ENCODE measurements at places on chromosomes 13 and 19.
A peak's percentile ranks its signal among the peaks of the same experiment; 100 is the strongest.

- ATAC-seq = no peak
Measured at GRCh38 chr13:111120913-111121312, 5.8 kb downstream of the ARHGEF7 start.

GRCh38 chr19:15365264-15365663 is 14.3 kb downstream of the AKAP8 start:
- no peak for ATAC-seq

DNA sequence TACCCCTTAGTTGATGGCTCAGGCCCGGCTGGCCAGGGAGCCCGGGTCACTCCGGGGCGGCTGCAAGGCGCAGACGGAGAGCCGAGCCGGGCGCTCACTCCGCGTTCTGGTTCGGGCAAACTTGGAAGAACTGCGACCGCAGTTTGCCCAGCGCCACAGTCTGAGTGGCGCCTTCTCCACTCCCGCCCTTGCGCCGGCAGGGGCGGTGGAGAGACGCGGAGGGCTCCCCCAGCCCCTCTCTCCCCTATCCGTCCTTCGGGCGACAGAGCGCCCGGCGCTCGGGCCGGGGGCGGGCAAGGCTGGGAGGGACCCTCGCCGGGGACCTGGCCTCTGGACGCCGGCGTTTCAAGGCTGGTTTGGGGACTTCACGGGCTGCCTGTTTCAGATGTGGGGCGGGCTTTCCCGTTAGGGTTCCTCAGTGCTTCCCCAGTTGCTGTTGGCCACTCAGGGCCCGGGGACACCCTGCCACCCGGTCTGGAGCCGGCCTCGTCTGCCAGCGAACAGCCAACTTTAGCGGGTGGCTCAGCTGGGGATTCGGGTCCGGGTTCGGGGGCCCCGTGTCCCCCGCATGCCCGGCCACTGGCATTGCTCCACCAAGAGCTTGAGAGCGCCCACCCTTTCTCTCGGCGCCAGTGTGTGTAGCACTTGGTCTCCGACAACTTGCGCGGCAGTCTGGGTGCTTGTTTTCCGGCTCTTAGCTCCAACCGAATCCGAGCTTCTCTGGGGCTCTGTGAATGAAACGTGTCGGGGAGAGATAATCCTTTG is 1.5 kb downstream of the GPC6 start:
- peak; percentile 87 for ATAC-seq

DNA sequence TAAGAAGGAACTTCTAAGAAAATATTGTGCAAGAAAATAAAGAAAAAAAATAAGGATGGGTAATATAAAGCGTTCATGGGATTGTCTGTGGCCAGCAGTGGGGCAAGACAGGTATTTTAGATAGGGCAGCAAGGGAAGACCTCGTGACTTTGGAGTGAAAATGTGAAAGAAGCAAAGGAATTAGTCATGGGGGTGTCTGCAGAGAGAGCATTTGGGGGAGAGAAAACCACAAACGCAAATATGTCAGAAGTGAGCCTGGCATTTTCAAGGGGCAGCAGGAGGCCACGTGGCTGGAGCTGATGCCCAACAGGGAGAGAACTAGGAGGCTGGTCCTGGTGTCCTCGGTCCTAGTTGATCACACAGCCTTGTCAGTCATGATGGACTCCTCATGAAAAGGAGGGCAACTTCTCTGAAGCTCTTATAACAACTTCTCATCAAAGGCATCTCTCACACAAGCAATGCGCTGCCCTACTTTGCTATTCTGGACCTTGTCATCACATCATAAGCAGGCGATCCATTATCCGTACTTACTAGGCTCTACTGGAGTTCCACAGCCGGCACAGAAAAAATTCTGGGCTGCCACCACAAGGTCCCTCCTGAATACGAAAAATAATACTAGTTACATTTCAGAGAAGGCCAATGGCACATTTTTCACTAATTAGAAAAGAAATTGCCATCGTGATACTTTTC is 31.0 kb downstream of the RUBCNL start:
- no peak for ATAC-seq

DNA sequence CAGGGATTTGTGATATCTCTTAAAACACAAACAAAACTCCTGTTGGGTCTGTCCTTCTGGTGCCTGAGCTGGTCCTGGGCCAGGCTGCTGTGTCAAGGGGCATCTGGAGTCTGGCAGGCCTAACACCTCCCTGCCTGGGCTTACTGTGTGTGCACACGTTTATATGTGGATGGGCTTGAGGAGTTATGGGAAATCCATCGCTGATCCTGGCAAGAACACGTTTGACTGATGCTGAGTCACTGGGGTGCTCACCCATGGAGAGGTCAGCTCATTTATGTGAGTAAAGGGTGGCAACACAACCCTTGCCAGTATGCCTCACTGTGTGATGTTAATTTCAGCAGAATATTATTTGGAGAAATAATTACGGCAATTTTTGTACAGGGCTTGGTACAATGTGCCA is 44.5 kb upstream of the PCDH8 start:
- no peak for ATAC-seq

DNA sequence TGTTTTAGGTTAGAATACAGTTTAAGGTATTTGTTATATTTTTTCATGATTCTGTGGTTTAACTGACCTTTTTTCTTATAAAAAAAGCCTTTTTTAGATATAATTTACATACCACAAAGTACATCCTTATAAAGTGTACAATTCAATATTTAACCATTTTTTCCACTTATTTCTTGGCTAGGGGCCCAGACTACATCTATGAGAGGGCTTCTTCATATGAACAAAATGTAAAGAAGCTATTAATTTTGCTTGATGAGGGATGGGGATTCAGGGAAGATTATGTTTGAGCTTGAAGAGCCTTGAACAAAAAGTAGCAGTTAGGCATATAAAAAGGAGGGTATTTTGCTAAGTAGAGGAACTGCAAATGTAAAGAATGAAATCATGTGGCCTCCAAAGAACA is 2.2 kb downstream of the CCDC122 start:
- ATAC-seq = no peak

DNA sequence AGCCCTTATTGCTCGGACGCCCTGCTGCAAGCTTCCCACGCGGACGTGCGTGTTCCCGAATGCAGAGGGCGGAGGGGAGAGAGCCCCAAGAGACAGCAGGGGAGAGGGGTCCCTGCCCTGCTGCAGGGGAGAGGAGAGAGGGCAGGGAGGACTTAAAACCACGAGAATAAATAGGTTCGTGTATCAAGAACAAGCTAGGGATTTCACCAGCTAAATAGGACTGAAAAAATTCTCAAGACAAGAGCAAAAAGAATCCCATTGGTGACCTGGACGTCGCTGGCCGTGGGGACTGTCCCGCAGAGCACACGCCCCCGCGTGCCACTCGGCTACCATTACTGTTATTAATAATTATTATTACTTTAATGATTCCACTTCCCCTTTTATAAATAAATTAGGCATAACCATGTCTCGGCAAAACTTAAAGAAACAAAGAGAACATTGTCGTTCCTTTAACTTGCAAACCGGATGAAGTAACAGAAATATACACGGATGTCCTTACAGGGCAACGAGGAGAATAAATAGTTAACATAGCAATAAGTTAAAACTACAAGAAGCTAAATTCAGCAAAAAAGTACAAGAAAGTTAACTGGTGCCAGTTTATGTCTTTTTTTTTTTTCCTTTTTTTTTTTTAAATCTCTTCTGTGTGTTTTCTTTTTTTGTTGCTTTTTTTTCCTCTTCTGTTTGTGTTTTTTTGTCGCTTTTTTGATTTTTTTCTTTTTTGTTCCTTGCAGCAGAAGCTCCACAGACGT is 16.6 kb downstream of the PRKCSH start:
- no peak for ATAC-seq

DNA sequence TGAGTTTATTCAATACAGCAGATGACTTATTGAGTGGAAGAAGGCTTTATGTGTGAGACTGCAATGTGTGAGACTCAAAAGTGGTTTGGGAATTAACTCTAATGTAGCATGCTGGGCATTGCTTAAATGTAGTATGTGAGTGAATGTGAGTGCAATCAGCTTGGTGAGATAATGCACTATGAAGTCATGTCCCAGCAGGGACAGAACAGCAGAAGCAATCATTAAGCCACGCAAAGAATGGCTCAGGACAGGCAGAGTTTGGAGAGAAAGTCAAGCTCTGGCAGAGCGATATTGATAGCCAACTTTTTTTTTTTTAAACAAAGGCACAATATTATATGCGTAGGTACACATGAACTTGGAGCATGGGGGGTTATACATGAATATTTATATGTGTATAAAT is 597.7 kb downstream of the GPC6 start:
- ATAC-seq = no peak

- peak; percentile 67 for ATAC-seq
Measured at GRCh38 chr13:35917252-35917941, 213.8 kb downstream of the DCLK1 start.

- ATAC-seq = no peak
Measured at GRCh38 chr13:33953203-33953602, 135.3 kb downstream of the RFC3 start.

- no peak for ATAC-seq
Measured at GRCh38 chr19:38808741-38809140, 4.0 kb downstream of the LGALS4 start.

GRCh38 chr19:14554382-14554812 is 17.5 kb downstream of the NDUFB7 start:
- no peak for ATAC-seq

DNA sequence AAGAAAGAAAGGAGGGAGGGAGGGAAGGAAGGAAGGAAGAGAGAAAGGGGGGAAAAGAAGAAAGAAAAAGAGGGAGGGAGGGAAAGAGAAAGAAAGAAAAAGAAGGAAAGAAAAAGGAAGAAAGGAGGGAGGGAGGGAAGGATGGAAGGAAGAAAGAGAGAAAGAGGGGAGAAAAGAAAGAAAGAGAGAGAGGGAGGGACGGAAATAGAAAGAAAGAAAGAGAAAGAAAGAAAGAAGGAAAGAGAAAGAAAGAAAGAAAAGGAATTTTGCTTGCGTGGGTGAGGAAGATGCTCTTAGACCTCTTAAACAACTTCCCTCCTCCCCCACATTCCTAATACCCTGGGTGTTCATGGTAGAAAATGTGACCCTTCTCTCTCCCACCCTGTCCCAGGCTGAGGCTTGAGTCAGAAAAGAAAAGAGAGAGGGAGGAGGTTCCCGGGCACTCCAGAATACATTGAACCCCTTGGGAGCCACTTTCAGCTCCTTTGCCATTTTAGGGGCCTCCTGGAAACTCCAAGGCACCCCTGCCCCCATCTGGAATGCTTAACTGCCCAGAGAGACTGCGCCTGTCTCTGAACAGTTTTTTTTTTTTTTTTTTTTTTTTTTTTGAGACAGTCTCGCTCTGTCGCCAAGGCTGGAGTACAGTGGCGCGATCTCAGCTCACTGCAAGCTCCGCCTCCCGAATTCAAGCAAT is 9.2 kb upstream of the KANK3 start:
- peak; percentile 12 for ATAC-seq

- ATAC-seq = peak; percentile 4
Measured at GRCh38 chr19:30227012-30227621, 145.1 kb upstream of the ZNF536 start.

DNA sequence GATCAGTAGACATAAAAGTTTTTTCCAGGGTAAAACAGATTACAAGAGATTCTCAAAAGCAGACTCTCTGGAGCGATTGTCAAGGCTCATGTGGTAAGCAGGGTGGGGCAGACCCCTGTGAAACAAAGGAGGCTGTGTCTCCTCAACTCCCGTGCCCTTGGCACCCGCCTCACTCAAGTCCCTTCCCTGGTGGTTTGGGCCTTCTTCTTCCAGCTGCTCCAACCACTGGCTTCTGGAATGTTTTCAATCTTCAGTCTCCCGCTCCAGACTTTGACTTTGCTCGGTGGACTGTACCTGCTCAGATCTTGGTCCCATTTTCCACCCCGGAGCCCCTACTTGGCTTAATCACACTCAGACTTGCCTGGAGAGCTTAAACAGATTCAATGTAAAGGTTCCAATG is 74.8 kb upstream of the STK24 start:
- ATAC-seq = no peak

DNA sequence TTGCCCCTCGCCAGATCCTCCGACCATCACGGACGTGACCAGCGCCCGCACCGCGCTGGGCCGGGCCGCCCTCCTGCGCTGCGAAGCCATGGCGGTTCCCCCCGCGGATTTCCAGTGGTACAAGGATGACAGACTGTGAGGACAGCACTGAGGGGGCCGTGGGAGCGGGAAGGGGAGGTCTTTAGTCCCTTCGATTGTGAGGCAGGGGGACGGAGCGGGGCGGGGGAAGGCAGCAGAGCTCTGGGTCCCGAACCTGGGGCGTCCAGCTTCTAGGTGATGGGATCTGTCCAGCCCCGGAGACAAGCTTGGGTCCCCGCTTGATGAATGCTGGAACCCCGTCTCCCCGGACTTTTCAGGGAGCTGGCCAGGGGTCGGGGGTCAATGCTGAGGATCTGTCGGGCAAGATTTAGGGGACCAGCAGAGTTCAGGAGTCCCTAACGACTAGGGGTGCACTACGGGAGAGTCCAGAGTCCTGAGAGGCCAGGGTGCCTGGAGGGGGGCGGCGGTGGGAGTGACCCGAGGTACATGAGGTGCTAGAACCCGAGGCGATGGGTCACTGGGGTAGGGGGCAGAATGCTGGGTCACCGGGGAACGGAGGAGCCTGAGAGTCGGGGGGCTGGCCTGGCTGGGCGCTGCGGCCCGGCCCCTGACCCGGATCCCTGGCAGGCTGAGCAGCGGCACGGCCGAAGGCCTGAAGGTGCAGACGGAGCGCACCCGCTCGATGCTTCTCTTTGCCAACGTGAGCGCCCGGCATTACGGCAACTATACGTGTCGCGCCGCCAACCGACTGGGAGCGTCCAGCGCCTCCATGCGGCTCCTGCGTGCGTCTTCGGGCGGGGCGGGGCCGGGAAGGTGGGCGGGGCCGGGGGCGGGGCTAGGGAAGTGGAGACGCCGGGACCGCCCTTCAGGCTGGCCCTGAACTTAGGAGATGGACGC is 14.6 kb downstream of the VSIG10L start:
- no peak for ATAC-seq

DNA sequence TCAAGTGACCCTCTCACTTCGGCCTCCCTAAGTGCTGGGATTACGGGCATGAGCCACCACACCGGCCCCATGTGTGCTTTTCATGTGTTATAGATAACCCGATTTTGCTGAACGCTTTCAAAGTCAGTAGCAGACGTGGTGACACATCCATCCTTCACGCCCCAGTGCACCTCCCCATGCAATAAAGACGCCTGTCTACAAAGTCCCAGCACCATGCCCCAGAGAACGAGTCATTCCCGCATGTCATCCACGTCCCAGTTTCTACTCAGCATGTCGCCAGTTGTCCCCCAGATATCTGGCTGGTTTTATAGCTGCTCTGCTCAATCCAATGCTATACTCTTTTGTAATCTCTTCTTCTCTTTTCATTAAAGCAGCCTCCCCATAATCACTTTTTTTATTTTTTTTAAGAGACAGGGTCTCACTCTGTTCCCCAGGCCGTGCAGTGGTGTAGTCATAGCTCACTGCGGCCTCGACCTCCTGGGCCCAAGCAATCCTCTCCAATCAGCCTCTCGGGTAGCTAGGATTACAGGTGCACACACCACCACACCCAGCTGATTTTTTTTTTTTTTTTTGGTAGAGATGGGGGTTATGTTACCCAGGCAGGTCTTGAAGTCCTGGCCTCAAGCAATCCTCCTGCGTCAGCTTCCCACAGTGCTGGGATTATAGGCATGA is 42.5 kb downstream of the DNM2 start:
- ATAC-seq = no peak

All from SK-N-SH treated with all-trans-retinoic acid at 6 μM for 48 hours (cell line).